ENCODE measurements at places on chromosomes 2 and 18.

- DNase-seq: no peak
Measured at GRCh38 chr2:226742347-226742746, 57.3 kb downstream of the IRS1 start.

DNA sequence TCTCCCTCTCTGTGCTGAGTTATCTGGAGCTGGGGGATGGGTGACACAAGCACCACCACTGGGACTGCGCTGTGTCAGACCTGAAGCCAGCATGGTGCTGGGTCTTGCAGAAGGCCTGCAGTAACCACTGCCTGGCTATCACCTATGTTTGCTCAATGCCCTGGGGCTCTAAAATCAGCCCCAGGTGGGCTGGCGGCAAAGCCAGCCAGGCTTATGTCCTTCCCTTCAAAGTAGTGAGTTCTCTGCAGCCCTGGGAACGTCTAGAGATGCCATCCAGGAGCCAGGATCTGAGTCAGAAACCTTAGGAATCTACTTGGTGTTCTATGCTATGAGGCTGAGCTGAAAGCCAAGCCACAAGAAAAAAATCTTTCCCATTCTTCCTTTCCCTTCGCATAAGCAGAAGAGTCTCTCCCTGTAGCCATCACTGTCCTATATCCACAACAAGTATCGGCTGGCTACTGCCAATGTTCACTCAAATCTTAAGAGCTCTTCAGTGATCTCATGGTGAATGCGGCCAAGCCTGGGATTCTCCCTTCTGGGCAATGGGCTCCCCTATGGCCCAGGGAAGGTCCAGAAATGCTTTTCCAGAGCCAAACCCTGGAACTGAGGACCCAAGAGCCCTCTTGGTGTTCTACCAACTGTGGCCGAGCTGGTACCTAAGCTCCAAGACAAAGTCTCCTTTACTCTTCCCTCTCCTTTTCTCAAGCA, 248.7 kb downstream of the ZNF385B start:
- no peak for DNase-seq

DNA sequence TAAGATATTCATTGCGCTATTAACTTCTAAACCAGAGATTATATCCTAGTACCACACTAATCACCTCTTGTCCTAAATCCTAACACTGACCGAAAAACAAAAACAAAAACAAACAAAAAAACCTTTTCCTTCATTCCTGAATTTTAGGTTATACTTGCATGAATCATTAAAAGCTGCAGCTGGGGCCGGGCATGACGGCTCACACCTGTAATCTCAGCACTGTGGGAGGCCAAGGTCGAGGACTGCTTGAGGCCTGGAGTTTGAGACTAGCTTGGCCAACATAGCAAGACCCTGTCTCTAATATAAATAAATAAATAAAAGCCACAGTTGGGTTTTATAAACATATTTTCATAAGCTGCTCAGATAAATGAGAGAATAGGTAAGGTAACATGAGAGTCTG, 60.0 kb downstream of the GDF7 start:
- no peak for DNase-seq

GRCh38 chr2:8598295-8599165, 83.3 kb upstream of the ID2 start:
- peak; percentile 55 for DNase-seq

- no peak for DNase-seq
Measured at GRCh38 chr2:125471963-125472362, 1184.0 kb upstream of the GYPC start.

DNA sequence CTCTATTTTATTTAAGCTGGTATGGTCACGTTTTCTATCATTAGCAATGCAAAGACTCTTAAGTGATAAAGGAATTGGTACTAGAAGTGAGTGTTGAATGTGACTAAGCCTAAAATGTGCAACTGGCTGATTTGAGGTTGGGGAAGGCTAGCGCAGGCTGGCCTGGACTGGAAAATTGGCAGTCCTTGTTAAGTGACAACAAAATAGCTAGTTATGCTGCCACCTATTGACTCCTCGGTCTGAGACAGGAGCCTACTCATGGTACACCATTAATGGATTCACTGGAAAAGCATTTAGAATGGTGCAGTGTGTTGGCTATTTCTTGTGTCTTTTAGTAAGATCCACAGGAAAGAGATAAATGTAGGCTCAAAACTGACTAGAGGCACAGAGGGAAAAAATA, 5.7 kb upstream of the WIPF1 start:
- peak; percentile 82 for DNase-seq

GRCh38 chr2:85736456-85737355, 17.1 kb upstream of the ATOH8 start:
- DNase-seq: no peak

DNA sequence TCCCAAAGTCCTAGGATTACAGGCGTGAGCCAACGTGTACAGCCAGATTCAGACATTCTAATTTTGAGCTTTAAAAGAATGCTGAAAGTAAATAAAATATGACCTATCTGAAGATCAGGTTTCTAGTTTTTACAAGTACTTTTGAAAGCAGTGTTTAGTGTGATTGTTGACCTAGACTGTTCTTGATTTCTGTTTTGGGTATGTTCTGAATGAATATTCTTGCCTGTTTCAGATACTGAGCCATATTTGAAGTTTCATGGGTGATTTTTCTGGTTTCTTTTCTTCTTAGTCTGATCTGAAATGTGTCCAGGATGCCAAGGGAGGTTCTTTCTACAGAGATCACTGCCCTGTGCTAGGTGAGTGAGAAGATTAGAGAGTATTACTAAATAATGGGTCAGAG, 37.2 kb downstream of the MIB1 start:
- DNase-seq: no peak

DNA sequence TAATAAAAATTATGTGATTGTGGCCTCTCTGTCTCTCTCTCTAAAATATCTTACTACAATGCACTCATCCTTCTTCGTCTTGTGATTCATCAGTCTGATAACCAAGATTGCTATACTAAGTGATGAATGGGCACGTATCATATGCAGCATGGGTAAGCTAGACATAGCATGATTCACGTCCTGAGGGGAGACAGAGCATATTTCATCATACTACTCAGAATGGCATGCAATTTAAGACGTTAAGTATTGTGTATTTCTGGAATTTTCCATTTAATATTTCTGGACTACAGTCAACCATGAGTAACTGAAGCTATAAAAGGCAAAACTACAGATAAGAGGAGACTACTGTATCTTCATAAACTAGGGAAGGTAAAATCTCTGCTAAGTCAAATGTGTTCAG, 97.0 kb upstream of the CD226 start:
- DNase-seq: no peak

DNA sequence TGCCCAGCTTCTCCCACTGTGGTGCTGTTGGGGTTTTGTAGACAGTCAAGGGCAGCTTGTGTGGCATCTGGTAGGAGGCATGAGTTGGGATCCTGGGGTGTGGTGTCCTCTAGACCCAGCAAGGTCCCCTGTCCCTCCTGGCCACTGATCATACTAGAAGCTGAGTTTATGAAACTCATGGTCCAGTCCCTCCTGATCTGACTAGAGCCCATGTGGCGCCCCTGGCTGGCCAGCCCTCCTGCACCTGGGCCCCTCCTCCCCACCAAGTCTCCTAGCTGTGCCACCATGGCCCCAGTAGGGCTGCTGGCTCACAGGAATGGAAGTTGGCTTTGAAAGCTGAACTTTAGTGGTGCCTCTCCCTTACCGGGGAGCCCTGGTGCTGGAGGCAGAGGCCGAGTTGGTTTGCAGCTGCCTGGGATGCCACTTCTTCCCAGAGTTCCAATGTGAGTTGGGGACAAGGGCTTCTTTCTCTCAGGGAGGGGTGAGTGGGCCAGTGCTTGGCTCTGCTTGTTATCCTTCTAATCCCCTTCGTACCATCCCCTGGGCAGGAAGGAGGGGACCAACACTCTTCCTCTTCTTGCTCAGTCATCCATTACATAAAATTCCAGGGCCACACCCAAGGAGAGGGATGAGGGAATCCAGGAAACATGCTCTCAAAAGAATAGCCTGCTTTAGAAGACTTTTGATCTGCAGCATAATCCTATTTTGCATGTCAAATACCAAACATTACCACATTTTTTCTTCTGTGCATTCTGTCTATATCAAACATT, 37.5 kb upstream of the HAAO start:
- DNase-seq: no peak

DNA sequence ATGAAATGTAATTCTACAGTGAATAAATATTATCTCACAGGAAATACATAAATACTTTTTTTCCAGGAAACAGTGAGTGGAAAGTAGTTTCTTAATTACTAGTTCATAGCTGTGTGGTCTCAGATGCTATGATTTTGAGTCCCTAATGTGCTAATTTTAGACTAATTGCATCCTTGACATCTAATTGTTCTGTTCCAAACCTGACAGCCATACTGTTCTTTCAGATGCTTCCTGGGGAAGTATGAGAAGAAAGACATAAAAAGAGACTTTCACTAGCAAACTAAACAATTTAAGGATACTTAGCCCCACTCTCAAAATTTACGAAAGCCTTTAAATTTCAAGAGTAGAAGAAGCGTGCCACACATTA, 350.9 kb upstream of the CDH20 start:
- no peak for DNase-seq

GRCh38 chr2:55460562-55460961, 40.9 kb upstream of the CCDC88A start:
- DNase-seq: no peak

DNA sequence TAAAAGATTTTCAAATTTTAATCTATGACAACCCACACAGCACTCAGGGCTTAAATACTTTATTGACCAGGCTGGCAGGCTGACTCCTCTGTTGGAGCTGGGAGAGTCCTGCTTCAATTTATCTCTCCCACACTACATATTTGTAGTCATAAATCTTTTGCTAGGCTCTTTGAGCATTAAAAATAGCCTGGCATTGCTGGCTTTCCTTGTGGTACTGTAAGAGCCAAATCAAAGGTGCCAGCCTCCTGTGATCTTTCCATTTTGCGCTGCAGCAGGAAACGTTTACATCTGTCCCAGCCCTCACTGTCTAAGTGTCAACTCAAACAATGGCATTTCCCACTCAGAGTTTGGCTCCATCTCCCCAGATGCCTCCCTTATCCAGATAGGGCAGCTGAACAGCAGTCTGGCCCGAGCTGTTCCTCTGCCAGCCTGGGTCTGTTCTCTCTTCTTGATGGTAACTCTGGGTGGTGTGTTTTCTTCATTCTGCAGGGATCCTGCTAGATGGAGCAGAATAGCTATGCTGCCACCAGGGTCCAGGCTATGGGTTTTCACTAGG, 62.1 kb downstream of the LRRTM1 start:
- DNase-seq: no peak

DNA sequence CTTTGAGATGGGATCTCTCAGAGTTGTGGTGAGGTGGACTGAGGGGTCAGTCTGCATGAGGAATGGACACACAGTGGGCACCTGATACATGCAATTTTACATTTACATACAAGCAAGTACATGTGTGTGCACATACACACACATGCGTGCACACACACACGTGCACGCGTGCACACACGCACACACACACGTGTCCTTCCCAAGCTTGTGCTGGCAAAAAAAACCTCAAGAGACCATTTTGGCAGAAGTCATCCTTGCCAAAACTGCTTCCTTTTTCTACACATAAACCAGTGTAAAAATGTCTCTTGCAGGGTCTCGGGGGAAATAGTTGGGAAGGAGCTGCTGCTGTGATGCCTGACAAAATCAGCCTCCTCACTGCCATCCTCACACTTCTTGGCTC, 279.5 kb upstream of the POU3F3 start:
- DNase-seq: no peak

DNA sequence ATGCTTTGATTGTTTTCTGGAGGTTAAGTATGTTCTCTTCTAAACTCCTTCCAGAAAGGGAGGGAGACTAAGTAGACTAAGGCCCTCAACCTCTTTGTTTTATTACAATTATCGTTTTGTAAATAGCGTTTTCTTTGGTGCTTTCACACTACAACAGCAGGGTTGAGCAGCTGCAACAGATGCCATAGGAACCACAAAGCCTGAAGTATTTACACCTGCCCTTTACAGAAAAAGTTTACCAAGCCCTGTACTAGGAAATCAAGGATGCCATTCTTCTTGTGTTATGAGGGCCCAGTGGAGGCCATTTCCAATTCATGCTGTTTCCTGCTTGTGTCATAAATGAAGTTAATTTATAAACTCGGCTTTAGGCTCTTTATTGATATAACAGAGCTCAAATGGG, 914.8 kb downstream of the DCDC2C start:
- DNase-seq: no peak

DNA sequence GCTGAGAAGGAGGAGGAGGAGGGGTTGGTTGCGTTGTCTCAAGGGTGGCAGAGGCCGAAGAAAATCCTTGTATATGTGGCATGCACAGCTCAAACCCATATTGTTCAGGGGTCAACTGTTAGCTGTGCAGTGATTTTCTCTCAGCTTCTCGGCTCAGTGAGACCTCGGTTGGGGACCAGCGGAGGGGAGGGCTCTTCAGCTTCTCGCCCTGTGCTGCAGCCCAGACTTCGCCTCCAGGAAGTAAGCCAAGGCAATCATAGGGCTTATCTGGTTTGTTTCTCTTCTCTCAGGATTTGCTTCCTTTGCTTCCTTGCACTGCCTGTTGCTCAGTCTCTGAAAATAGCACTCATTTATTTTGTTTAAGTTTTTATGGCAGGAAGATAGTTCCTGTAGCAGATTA, 85.5 kb downstream of the SOWAHC start:
- no peak for DNase-seq

DNA sequence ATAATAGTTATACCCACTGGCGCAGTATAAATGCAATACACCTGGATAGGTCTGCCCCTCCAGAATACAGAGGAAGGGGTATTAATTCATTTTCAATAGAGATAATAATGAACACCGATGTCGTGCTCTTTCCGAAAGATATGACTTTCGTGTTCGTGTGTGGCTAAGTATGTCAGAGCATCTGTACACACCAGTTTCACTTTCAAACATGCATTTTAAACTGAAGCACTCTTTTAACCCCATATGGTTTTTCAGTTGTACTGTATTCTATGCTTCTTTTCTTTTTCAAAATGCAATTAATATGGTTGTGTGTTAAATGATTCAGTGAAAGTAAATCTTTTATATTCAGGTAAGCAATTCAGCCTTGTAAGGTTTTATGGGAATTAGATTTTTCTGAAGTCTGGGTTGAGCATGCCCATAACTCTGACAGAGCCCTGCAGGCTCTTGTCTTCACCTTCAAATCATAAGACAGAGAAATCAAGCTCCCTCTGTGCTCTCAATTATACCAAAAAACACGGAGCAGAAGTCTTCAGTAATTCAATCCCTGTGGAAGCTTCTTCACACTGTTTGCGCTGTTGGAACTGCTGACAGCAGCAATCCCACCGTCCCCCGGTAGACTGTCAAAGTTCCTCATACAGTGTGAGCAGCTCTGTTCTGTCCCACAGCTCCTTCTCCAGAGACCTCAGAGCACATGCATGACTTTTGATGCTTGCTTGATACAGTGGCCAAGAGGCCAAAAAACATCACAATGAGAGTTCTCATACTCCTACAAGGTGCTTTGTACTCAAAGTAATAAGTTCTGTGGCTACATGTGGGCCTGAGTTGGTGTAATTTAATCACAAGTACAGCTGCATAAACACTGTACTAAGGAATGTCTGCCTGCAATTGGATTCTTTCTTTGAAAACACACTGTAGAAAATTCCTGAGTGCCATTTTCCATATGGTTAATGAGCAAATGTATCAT, 186.8 kb downstream of the ZNF521 start:
- DNase-seq: peak; percentile 16

- DNase-seq: no peak
Measured at GRCh38 chr18:26271917-26272549, 45.8 kb downstream of the TAF4B start.

GRCh38 chr2:221334481-221335218, 237.5 kb downstream of the EPHA4 start:
- DNase-seq: no peak

- no peak for DNase-seq
Measured at GRCh38 chr2:39685126-39685525, 19.4 kb downstream of the TMEM178A start.

All from hematopoietic multipotent progenitor cell treated with erythropoietin and hydrocortisone succinate and interleukin-3 and kit ligand, for 8 days (in vitro differentiated cells).